ENCODE measurements at places on chromosomes 4 and X.
A peak's percentile ranks its signal among the peaks of the same experiment; 100 is the strongest.

DNA sequence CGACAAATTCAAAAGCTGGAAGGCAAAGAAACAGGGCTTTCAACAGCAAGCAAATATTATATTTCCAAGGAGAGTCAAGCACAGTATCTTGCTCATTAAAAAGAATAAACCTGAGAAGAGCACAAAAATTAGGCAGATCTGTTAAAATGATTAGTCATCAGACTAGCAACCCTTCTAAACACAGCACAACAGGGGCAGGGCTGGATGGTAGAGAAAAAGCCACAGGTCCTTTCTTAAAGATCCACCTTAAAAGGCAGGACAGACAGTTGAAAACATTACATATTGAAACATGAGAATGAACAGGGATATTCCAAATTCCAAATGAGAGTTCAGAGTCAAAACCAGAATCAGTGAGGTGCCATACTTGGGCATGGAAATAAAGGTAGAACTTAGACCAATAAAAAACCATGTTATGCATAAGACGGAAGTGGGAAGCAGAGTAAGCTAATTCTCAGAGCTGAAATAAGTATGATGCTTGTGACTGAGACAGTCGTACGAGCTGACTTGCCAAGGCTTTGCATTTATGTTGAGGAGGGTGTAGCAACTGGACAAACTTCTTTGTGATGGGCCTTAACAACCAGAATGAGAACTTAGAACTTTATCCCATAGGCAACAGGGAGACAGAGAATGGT lies 126.9 kb upstream of the FAM9B start:
- no peak for DNase-seq

GRCh38 chr4:41749631-41750039 lies 1.1 kb upstream of the PHOX2B start:
- peak; percentile 81 for DNase-seq

DNA sequence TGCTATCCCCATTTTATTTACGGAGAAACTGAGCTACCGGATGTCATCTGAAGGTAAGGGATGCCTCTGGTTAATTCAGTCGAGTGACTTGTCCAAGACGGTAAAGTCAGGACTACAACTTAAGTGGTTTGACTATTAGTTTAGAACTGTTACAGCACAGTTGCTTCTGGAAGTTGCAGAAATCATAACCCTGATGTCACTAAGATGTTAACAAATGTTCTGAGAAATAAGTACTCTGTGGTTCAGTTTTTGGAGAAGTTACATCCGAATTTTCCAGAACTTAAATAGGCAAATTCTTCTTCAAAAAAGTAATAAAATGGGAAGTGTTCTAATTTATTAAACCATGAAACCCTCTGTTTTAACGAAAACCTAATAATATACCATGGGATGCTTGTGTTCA lies 3.1 kb downstream of the PPA2 start:
- DNase-seq, result no peak

DNA sequence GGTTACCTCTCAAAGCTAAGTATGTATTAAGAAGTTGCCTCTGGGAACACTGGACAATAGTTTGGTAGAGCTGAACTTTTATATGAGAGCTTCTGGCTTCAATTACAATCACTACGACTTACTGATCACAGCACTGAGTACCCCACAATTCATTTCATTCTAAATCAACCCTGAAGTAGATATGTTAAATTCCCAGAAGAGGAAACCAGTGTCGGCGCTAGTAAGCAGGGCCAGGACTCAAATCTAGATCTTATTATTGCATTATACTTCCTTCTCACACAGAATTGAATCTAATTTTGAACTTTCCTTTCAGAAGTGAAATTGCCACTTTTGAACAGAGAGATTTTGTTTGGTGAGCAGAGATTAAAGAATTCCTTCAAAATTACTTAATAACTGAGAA lies 41.8 kb downstream of the HUWE1 start:
- no peak for DNase-seq

DNA sequence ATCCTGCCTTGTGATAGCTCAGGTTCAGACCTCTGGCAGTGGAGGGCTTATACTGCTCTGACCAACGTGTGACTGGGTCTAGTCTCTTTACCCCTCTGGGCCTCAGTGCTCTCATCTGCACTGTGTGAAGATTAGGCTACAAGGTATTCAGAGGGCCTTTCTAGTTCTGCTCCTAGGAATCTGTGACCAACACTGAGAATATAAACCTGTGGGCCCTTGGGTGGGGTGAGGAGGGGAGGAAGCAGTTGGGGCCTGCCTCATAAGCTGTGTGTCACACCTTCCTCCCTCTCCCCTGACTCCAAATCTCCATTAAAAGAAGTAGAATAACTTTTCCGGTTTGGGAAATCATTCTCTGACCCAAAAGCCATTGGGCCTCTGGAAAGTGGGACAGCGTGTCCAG lies 66.3 kb upstream of the MSN start:
- no peak for DNase-seq

GRCh38 chr4:120692964-120693363 lies 229.6 kb downstream of the PRDM5 start:
- DNase-seq, result no peak

- DNase-seq, result peak; percentile 89
These were observed 3.1 kb upstream of the GRPEL1 start for GRCh38 chr4:7070729-7071511.

- no peak for DNase-seq
These were observed 66.0 kb upstream of the ADRA2C start for GRCh38 chr4:3700223-3700622.

DNA sequence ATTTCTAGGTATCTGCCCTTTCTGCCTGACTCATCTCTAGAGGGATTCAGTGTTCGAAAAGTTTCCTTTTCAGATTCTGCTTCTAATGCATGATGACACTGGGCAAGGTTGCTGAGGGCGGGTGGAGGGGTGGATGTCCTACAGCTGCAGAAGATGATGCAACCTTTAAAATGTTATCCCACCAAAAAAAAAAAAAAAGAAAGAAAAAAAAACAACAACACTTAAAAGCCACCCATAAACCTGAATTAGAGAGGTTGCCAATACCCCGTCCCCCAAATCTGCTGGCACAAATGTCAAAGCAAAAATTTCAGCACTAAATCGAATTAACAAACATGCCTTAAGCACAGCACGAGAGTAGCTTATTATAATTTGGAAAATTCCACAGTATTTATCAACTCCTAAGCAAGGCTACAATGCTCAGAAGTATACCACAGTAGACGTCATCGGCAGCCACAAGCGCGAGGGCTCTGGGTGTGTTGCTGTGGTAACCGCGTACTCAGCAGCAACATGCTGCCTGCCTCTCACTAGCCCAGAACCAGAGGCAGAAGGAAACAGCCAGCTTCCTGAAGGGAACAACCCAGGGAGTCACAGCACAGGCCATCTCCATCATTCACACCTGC lies 167.5 kb upstream of the MAP3K15 start:
- peak; percentile 71 for DNase-seq

DNA sequence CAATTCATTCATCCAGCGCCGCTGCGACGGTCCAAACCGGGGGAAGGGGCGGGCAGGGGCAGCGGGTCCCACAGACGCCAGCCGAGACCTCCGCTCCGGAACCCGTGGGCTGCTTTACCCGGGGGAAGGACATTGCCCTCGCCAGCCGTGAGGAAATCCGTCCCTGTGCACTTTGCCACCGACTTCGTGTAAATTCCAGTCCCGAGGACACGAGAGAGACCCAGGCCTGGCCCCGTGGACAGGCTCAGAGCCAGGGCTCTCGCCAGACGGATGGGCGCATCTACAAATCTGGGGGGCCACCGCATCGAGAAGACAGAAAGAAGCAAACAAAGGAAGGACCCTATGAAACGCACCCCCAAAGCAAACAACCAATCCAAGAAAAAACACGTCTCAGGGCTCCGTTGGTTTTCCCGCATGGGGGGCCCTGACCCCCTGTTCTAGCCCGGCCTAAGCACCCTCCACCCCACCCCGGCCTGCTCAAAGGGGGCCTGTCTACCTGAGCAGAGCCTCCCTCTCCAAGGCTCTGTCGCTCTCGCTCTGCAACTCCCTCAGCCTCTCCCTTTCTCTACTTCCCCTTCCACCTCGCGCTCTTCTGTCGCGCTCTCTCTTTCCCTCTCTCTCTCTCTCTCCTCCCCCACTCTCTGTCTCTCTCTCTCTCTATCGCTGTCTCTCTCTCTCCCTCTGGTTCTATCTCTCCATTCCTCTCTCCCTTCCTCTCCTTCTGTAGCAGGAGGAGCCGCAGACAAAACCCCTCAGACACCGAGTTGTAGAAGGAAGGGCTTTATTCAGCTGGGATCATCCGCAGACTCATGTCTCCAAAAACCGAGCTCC lies 11.3 kb downstream of the FRG2 start:
- DNase-seq, result peak; percentile 13

DNA sequence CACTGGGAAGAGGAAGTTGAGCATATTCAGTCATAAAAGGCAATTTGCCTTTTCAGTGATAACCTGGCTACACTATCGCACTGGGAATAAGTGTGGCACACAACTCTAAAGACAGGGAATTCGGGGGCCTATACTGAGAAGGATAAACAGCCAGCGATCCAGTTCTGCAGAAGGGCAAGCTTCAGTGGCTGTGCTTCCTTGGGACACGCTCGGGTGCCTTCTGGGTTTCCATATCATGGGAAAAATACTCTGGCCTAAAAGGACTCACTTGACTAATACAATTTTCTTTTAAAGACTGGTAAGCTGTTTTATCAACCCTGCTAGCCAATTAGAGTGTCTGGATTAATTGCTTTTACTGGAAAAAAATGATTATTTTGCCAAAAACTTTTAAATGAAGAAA lies 58.5 kb downstream of the TENM3 start:
- no peak for DNase-seq

GRCh38 chr4:139907001-139907809 lies 241.6 kb downstream of the MGST2 start:
- DNase-seq, result no peak

GRCh38 chrX:119147486-119147885 lies 19.9 kb upstream of the KIAA1210 start:
- no peak for DNase-seq

- DNase-seq, result no peak
These were observed 75.5 kb upstream of the TLR3 start for GRCh38 chr4:185993328-185993973.

DNA sequence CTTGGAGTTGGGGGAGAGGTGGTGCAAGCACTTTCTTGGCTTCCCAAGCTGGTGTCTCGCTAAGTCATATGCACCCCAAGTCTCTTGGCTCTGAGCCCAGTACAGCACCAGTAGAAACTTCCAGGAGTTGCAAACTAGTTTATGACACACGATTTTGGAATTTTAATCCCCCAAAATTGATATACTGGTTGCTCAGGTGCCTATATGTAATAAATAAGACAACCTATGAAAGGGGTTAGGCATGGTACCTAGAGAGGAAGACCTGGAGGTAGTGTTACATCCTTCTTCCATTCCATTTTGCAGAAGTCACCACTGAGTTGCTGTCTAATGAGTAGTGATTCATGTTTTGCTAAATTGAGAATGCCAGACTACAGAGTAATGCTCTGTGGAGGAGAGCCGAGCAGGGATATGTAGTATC lies 4.3 kb upstream of the SLC4A4 start:
- DNase-seq, result no peak

- DNase-seq, result no peak
These were observed 2.2 kb downstream of the ATP8A1 start for GRCh38 chr4:42654631-42655268.

DNA sequence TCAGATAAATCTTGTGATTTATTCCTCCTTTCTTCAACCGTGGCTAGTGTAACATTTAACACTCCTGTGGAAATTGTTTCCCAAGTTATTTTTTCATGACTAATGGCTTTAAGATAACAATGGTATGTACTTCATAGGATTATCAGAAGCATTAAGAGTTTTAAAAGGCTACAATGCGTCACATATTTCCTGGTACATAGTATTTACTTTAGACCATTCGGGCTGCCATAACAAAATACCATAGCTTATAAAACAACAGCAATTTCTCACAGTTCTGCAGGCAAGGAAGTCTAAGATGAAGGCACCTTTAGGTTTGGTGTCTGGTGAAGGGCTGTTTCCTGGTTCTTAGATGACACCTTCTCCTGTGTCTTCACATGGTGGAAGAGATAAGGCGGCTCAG lies 158.6 kb downstream of the PAPSS1 start:
- DNase-seq, result no peak

DNA sequence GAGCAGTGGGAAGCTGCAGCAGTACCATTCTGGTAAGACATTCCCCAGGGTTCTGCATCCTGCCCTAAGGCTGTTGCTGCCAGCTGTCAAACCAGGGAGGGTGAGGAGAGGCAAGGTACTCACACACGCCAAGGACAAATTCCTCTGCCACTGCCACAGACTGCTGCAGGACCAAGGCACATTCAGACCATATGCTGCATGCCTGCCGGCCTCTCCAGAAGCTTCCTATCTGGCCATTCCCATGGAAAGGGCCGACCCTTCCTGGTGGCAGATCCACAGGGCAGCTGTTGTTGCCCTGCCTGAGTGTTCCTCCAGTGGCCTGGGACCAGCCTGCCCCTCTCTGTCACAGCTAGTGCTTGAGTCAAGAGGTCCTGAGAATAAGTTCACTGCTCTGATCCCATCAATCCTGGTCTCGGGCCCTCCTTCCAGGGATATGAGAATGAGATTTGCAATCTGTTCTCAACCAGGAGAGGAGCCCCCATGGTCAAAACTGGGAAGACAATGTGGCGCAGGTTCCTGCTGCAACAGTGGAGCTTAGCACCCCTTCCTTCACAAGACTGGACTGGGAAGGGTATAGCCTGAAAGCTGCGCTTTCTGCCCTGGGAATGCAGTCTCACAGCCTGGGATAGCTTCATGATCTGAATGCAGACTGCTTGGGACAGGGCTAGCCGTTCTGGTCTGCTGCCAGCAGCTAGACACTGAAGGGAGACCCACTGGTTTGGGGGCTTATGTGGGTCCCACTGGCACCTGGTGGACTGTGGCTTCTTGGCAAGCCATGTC lies 342.5 kb upstream of the NDST3 start:
- no peak for DNase-seq

GRCh38 chrX:150642423-150642822 lies 50.8 kb upstream of the MTMR1 start:
- no peak for DNase-seq

GRCh38 chr4:67575232-67576058 lies 16.9 kb downstream of the STAP1 start:
- DNase-seq, result no peak
